ENCODE measurements at places on chromosomes 6 and 20.

DNA sequence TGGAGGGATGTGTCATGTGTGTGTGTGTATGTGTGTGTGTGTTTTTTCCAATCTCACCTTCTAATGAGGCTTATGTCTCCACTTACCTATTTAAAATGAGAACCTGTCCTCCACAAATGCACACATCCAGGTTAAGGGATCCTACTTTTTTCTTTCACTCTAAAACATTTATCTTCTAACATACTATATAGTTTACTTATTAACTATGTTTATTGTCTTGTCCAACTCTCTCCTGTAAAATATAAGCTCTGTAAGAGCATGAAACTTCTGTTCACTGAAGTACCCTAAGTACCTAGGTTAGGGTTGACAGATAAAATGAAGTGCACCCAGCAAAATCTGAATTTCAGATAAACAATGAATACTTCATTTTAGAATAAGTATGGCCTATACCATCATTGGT, 29.2 kb upstream of the RBM24 start:
- no peak for DNase-seq

- no peak for DNase-seq
Measured at GRCh38 chr6:113631666-113632065, 225.5 kb upstream of the MARCKS start.

GRCh38 chr6:34664256-34664971, 32.2 kb downstream of the ILRUN start:
- no peak for DNase-seq

DNA sequence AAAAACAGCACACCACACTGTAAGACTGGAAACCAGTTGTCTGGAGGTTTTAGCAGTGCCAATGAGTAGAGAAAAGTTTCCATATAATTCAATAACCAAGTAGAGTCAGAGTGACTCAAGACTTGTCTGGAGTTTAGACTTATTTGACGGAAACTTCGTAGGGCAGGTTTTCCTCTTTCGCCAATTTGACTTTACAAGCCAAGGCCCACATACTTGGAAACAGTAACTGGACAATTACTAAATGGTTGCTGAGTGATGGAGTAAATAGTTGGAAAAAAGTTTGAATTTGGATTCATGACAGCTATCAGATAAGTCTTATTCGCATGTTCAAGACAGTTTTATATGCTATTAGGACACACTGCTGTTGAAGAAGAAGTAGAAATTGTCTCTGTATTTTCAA, 48.1 kb upstream of the CTAGE9 start:
- DNase-seq = no peak

GRCh38 chr6:39772559-39773273, 19.5 kb upstream of the DAAM2 start:
- no peak for DNase-seq

DNA sequence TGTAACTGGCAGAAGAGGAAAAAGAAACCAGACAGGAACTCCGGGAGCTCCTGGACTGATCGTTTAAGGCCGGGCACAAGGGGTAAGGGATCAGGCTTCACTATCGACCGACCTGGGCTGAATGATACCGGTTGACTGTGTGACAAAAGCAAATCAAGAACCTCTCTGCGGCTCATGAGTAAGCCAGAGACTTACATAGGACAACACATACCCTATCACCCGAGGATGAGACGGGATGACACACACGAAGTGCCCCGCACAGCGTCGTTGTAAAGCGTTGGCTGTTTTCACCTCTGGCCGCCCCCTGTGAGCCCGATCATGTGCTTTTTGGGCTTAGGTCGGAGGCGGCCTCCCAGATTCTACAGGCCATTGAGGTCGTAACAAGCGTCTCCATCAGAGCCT, 695 bp upstream of the TGIF2 start:
- DNase-seq = no peak

- DNase-seq = no peak
Measured at GRCh38 chr6:10375391-10375969, 39.4 kb downstream of the TFAP2A start.

DNA sequence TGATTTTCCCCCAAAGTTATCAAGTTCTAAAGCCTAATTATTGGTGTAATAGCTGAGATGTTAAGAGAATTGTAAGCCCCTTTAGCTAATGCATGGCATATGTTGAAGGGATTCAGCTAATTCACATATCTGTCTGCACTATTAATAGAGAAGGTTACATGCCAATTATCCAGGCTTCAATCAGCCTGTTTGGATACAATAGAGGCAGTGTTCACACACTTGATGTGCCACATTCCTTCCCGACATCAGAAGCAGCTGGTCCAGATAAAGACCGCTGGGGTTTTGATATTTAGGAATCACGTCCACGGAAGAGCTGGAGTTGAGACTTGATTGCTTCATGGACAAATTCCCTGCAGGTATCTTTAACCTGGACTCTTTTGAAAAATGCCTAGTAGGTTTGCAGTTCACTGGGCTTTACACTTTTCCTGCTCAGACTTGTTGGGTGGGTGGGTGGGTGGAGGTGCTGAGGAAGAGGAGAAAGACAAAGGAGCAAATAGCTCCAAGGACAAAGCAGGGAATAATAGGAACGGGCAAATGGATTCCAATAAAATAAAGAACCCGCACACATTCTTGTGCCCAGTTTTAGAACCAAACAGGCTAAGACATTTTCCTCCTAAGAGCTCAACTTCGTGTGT, 142.6 kb upstream of the ZNF217 start:
- DNase-seq = no peak

DNA sequence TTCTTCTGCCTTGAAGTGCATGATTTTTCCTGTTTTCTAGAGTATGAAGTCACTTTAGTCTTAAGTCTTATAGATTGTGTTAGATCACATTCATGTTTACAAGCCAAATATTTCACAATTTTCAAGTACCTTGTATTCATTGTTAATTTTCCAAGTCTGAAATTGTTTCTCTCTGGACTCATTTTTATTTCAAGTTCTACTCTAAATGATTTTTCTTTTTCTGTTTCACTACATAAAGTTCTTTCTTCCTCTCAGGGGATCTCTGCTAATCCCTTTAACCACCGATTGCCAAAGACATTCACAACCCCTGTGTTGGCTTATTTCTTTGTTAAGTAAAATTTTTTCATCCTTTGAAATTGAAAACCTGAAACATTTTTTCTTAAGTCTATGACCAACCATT, 805.7 kb downstream of the KIF16B start:
- DNase-seq = no peak

DNA sequence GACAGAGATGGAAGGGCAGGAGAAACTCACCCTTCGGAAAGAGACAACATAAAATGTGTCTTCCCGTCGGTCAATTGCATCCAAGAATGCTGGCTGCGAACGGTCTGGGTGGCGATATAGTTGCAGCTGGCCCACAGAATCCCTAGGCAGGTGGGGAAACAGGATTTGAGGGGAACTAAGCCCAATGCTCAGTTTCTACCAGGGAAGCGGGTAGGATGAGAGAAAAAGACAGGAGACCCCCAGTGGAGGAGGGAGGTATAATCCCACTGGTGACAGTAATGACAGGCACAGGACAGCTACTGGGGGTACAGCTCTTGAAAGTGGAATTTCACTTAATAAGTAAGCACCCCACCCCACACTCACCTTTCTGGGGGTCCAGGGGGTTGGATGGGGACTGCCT, 7.5 kb upstream of the TNXB start:
- no peak for DNase-seq

- no peak for DNase-seq
Measured at GRCh38 chr6:130962966-130963365, 100.1 kb downstream of the EPB41L2 start.

- no peak for DNase-seq
Measured at GRCh38 chr20:23197836-23198235, 111.7 kb upstream of the CD93 start.

DNA sequence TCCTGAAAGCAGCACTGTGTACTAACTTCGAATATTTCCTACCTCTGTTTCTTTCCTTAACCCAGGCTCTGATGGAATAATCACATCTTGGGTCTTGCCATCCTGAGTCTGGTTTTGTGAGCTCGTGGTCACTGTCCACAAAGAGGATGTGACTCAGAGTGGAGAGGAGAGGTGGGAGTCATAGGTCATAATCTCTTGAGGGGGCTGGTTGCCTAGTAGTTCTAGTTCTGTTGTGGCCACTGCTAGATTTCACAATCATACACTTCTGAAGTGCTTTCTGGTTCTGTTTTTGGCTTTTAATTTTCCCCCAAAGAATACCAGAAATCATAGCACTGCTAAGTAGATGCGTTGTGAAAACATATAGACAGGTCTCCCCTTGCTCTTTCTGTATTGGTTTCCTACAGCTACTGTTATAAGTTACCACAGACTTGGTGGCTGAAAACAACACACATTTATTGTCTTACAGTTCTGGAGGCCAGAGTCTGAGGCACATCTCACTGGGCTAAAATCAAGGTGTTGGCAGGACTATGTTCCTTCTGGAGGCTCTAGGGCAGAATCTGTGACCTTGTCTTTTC, 102.8 kb downstream of the NRSN1 start:
- DNase-seq = peak; percentile 6

GRCh38 chr6:20719980-20720379, 185.7 kb downstream of the CDKAL1 start:
- no peak for DNase-seq

- no peak for DNase-seq
Measured at GRCh38 chr20:54716790-54717189, 241.4 kb downstream of the DOK5 start.

DNA sequence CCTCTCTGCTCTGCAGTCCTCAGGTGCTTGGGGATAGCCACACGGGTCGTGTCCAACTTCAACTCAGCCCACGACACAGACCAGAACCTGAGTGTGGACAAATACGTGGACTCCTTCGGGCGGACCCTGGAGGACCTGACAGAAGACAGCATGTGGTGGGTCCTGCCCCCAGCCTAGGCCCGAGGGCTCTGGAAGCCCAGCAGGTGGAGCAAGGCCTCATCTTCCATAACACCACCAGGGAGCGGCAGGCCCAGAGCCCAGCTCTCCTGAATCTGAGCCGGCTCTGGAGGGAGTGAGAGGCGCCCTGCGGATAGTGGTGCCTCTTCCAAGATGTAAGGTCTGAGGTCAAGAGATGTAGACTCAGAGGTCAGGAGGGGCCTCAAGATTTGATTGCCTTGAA, 19.6 kb downstream of the TGM6 start:
- DNase-seq = no peak

DNA sequence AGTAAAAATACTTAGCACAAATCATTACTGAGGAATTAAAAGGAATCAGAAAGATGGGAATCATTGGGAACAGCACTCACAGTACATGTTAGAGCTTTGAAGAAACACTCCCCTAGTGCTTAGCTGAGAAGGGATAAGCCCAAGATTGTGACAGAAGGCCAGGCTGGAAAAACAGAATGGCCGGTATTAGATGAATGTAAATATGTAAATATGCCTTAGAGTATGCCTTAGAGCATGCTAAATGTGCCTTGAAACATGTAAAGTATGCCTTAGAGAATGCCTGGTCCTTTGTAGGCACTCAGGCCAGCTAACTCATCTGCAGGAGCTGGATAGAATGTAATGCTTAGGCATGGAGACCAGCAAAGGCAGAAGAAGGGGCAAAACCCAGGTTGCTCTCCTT, 10.6 kb upstream of the TENT5A start:
- no peak for DNase-seq

- DNase-seq = no peak
Measured at GRCh38 chr6:3835785-3836184, 13.4 kb upstream of the FAM50B start.

GRCh38 chr6:138692058-138692977, 81.3 kb upstream of the CCDC28A start:
- peak; percentile 59 for DNase-seq

DNA sequence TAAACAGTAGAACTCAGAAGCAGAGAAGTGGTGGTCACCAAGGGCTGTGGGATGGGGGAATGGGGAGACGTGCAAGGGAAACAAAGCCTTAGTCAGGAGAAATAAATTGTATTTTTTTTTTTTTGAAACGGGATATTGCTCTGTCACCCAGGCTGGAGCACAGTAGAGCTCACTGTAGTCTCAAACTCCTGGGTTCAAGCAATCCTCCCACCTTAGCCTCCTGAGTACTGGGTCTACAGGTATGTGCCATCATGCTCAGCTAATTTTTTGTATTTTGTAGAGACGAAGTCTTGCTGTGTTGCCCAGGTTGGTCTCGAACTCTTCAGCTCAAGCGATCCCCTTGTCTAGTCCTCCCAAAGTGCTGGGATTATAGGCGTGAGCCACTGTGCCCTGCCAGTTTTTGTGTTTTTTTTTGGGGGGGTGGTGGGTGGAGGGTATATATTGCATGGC, 3.4 kb downstream of the HSPA1B start:
- DNase-seq = no peak

DNA sequence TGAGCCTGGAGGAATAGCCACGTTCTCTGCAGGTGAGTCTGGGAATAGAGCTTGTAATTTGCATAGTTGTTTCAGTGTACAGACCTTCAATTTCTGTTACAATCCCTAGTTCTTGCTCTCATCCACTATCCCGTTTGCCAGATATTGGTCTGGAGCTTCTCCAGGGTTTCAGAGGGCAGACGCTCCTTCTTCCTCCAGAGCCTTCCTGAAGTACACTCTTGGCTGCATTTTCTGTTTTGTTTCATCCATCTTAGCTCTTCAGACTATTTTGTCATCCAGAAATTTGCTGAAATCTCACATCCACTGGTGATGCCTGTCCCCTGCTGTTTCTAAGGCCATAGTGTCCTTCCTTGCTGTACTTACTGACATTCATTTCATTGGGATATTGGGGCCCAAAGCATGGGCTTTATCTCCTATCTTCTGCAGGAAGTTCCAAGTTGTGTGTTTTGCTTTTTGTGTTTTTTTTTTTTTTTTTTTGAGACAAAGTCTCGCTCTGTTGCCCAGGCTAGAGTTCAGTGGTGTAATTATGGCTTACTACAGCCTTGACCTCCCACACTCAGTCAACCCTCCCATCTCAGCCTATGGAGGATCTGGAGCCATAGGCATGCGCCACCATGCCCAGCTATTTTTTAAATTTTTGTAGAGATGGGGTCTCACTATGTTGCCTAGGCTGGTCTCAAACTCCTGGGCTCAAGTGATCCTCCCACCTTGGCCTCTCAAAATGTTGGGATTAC, 18.7 kb downstream of the CDS2 start:
- DNase-seq = no peak

GRCh38 chr6:40169878-40170277, 235.6 kb upstream of the MOCS1 start:
- DNase-seq = no peak

DNA sequence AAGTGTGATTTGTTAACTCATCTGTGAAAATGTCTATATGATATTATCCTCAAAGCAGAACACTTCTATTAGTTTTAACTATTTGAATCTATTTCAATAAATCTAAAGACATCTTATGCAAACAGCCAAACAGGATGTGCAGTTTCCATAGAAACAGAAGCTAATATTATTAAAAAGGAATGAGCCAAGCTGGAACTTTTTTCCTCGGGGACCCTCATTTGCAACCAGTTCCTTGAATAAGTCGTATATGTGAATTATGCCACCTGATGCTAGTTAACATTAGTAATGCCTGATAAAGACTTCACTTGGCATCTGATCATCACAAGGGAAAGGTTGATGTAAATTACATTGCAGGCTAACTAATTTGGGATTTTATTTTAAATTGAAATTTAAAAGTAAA, 216.9 kb upstream of the SMLR1 start:
- no peak for DNase-seq

DNA sequence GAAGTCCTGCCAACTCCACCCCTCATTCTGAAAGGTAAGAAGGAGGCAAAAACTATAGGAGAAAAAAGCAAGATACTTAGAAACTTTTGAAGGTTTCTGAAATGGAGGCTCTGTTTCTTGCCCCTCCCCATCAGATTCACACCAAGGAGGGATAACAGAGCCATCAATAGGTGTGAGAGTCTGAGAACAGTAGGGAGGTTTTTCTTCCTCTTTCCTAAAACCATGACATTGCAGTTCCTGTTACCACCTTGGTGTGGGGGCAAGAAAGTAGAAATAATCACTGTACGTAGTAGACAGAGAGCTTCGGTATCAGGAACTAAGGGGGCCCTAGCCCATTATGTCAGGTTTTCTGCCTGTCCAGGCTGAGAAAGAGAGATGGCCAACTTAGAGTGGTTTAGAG, 333.3 kb upstream of the SYNCRIP start:
- no peak for DNase-seq

Measured in H54 (cell line).